ENCODE measurements at places on chromosomes 3 and 15.

- DNase-seq: no peak
Observed at GRCh38 chr3:25442486-25442885, 14.4 kb downstream of the RARB start.

DNA sequence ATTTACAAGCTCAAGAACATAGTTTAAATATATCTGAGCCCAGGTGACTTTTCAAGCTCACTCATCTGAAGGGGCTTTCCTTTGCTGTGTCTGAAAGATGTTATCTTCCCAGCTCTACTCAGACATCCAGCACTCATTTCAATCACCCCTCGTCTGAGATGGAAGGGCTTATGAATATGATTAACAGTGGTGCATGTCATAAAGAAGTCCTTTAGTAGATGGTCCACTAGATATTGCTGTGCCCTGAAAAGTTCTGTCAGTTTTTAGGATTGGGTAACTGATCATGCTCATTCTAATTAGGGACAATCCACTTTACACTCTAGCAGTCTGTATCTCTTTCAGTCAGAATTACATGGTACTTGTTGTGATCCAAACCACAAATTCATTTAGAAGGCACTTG, 28.3 kb downstream of the RETNLB start:
- DNase-seq: no peak

- DNase-seq: no peak
Observed at GRCh38 chr3:136949708-136950107, 8.1 kb upstream of the IL20RB start.

DNA sequence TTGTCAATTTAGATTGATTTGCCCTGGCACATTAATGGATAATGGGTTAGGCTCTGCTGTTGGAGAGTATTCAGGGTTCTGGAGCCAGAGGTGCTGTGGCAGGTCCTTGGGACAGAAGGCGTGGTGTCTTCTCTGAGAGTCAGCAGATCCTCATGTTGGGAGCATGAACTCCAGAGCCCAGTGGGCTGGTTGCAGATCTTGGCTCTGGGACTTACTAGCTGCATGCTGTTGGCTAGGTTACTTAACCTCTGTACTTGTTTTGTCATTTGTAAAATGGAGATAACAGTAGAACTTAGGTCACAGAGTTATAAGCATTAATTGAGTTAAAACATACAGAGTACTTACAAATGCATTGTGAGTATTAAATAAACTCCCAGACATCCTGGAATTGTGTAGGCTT, 77.6 kb downstream of the CCK start:
- no peak for DNase-seq

DNA sequence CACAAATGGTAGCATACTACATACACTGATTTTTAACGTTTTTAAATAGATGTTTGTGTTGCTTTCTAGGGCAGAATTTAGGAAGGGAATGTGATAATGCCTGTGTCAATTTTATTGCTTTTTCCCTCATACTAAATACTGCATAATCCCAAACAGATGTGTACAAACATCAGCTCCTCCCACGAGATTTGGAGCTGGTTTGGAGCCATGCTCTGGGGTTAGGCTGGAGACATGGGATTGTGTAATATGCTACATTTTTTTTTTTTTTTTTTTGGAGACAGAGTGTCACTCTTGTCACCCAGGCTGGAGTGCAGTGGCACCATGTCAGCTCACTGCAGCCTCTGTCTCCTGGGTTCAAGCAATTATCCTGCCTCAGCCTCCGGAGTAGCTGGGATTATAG, 80.1 kb downstream of the EBLN2 start:
- DNase-seq: no peak

DNA sequence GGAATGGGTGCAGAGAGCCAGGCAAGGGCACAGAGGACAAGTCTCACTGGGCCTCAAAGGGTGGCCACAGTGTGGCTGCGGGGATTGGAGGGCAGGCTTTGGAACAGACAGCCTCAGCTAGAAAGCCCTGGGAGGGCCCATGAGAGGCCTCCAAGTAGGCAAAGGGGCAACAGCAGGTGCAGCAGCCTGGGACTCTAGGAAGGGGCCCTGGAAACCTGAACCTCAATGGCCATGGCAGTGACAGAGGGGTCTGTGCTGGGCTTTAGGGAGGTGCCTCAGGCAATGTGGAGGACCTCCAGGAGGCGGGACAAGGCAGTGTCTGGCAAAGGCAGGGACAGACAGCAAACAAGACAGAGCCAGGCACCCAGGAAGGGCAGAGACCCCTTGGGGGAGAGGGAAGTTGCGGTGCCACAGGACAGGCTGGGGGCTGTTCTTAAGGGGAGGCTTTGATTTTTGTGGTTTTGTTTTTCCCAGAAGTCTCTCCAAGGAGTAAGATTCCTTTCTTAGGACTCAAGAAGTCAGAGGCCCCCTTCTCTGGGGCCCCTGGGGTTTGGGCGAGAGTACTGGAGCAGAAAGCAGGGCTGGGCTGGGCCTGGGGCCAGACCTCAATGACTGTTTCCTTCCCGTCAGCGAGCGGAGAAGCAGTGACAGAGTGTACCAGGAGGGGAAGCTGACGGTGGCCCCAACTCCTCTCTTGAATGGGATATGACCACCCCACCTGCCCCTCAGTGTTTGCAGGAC, 9.7 kb downstream of the STOML1 start:
- DNase-seq: no peak

GRCh38 chr3:116038968-116039650, 406.2 kb downstream of the LSAMP start:
- DNase-seq: no peak

DNA sequence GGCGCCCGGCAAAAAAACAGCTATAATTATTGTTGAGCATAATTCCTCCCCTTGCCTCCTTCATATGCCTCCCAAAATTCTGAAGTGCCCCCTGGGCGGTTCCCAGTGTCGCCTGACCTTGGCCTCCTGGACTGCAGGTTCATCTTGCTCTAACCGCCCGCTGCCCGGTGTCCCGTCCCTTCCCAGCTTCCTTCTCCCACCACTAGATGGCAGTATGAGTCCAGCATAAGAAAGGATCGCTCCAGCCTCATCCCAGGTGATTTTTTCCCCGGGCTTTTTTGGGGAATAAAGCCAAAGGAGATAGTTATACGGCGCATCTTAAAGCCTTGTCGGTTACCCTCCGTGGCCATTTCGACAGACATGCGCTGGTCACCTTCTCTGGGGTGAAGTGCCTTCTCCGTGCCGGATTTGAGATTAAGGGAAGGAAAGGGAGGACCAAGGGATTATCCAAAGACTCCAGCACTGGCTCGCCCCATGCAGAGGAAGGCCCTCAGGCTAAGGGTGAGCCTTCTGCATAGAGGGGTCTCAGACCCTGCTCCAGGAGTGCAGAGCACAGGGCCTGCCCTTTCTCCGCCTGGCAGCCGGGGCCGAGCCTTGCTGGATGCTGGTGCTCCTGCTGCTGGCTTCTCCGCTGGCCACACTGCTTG, 45.8 kb upstream of the TRA2B start:
- DNase-seq: peak; percentile 38

GRCh38 chr3:123880998-123881561, 3.1 kb downstream of the MYLK start:
- DNase-seq: no peak

DNA sequence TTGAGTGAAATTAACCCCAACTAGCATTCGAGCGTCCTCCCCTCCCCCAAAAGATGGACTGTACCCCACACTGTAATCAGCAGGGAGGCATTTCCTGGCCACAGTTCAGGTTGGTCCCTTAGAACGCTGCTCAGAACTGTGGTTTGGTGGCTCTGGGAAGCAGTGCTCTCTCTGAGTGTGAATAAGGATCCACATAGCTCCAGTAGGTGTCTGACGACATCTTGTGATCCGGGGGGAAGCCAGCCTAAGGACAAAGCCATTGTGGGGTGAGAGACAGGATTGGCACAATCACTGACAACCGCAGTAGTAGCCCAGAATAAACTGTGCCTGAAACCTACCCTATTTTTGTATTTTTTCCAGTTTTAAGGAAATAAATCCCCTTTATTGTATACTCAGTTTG, 125.3 kb downstream of the IGF1R start:
- no peak for DNase-seq

DNA sequence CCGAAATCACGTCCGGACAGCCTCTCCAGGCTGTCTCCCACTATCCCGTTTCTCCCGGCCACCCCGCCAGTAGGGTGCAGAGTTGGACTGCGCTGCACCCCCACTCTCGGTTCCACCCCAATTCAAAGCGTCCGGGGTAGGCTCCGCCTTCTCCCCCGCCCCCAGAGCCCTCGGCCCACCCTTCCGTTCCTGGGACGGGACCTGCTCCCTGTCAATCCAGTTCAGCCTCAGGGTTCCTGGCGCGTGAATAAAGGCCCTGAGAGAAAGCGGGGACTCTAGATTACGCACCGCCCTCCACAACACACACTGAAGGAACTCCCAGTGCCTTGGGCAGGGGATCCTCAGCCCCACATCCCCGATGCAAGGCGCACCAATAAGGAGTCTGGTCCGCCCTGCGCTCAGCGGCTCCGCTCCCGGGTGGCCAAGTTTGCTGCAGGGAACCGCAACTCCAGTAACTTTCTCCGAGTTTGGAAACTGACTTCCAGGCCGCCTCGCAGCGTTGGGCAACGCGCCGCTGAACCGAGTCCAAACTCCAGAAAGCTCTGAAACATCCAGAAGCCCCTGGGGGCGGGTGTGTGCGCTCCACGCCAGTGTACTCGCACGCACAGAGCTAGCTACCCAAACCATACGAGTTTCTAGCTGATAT, 1.9 kb downstream of the ADAMTS9 start:
- DNase-seq: no peak

DNA sequence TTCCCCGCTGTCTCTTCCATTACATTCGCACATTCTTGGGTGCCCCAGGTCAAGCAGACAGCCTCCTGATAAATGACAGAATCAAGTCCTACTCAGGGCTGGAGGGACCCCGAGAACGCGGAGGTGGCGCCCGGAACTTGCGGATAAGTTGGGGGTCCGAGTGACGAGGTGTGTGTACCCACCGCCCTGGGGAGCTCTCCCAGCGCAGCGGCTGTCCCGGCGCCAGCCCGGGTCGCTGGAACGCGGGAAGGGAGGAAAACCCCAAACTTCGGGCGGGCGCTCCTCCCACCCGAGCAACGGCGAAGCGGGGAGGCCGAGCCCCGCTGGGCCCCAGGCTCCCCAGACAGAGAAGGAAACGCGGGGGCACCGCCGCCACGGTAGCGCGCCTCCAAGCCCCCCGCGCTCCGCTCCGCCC, 550 bp downstream of the CLN6 start:
- no peak for DNase-seq

GRCh38 chr3:22893644-22894325, 309.3 kb upstream of the UBE2E2 start:
- no peak for DNase-seq

DNA sequence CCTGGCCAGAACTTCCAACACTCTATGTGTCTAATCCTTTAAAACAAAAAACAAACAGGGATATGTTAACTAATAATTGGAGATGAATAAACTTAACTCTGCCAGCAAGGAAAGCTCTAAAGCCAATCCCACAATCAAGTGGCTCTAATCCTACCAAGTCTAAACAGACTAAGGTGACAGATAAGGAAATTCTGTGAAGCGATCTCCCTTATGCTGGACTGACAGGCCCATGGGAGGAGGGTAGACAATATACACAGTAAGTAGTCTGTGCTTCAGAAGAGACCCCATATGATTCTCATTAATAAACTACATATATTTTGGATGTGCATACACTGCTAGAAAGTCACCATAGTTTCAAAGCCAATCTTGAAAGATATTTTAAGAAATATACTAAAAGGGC, 10.1 kb downstream of the VPS13C start:
- no peak for DNase-seq

DNA sequence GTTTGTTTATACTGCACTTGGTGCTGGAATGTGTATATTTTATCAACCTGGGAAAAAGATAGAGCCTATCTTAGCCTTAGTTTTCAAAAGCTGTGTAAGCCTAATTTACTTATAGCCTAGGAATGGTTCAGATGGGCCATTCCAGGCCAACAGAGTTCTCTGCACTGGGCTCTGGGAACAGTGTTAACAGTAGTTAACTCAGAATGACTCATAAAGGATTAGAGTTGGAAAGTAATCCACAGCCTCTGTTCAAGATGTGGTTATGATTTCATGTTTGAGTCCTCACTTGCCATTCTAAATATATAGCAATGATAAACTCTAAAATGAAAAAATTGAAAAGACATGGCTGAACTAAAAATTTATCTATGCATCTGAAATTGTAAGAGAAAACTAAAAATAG, 22.6 kb upstream of the PEX5L start:
- DNase-seq: no peak

GRCh38 chr3:18740631-18741583, 315.8 kb upstream of the SATB1 start:
- DNase-seq: no peak

DNA sequence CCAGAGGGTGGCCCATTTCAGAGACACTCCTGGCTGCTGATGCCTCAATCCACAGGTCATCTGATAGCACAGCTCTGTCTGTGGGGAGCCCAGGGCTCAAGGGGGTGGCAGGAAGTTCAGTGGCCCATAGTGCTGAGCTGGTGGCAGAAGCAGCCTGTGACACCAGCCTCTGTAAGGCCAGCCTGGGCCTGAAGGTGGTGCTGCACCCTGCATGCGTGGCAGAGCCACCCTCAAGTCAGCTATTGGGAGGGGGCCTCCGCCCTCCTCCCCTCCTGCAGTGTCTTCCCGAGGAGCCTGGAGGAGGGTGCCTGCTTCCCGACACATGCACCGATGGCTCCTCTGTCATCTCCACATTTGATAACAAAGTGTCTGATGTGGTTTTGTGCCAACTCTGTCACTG, 3.0 kb downstream of the PLA1A start:
- no peak for DNase-seq

DNA sequence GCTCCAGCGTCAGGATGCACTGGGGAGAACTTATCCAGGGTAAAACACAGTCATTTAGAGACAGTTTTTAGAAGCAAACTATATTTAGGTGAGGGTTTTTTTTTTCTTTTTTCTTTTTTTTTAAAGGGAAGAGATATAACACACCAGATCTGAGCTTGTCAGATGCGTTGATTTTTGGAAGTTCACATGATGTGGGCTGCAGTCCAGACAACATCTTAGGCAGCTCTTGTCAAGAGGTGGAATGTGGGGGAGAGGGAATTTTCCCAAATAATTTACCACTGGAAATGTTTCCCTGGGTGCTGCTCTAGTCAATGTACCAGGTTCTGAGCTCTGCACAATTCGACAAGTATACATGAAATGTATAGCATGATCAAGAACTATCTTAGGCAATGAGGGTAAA, 93.3 kb downstream of the OXNAD1 start:
- DNase-seq: no peak

DNA sequence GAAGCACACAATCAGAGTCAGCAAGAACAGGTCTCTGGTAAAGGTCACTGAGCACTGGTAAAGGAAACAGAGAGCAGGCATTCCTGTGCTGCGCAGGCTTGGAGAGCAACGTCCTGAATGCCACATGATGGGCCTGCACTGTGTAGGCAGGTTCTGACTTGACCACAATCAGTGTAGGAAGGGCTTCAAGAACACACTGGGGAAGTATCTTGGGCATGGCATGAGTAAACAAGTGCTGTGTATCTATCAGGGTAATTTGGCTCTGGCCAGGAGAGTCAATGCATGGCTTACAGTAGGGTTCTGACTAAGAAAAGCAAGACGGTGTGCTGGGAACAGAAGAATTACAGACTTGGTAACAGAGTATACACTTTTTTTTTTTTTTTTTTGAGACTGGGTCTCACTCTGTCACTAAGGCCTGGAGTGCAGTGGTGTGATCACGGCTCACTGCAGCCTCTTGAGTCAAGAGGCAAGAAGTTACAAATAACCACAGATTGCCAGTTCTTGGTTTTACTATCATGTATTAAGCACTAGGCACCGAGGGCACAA, 30.6 kb downstream of the TBC1D2B start:
- no peak for DNase-seq
